ENCODE measurements at places on chromosomes 5 and 9.

GRCh38 chr5:43150748-43151147 lies 30.0 kb downstream of the ZNF131 start:
- no peak for DNase-seq

GRCh38 chr5:178551059-178551458 lies 39.1 kb downstream of the COL23A1 start:
- DNase-seq = no peak

DNA sequence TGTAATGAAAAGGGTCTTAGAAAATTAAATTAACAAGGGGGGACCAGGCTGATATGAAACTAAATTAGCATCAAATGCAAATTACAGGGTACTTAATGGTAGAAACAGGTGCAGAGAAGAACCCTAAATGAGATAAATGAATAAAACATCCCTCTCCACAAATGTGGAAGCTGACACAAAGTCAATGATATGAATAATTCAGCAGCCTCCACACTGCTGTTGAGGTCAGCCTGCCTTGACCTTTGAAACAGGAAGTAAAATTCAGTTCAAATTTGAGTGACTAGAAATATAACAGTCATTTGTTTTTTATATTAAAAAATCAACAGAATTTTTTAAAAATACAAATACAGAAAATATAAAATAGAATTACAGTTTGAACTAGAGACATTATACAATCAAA lies 40.0 kb downstream of the EBF1 start:
- DNase-seq = no peak

GRCh38 chr5:143964919-143965318 lies 153.0 kb downstream of the HMHB1 start:
- no peak for DNase-seq

DNA sequence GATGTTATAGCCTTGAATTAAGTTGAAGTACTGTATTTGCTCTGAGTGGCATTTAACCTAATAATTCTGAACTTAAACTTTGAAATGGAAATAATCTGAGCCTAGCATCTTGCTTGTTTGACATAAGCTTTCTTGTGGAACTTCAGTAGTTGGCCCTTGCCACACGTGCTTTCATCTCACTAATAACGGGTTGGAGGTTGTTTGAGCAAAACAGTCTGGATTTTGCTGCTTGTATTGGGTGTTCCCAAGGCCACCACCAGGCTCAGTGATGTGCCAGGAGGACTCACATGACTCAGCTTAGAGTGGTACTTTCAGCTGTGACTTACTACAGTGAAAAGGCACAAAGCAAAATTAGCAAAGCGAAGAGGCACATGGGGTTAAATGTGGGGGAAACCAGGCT lies 35.7 kb downstream of the SECISBP2 start:
- DNase-seq = no peak

DNA sequence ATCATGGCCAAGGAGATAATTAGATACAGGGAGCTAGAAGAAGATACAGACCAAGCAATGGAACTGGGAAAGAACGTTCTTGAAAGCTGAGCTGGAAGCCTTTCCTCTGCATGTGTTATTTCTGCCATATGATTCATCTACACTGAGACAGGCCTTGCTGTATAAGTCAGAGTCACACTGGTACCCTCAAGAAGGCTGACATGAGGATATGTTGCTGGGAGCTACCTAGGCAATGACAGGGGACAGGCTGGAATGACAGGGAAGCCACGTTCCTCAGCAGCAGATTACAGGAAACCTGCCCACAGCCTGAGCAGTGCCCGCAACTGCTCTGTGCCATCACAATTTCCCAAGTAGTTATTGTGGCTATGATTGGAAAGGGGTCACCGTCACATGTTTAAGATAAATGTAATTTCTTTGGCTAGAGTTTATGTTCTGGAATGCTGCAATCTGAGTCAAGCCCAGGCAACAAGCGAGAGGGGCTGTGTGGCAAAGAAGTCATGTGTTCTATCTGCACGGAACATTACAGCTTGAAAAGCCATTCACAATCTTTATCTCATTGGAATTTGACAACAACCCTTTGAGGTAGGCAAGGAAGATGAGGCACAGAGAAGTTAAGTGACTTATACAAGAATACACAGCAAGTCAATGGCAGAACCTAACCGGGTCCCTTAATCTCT lies 108.2 kb downstream of the TTLL11 start:
- no peak for DNase-seq
